ENCODE measurements at places on chromosomes 12 and 14.

- no peak for DNase-seq
These were observed 25.1 kb upstream of the RPLP0 start for GRCh38 chr12:120225852-120226640.

GRCh38 chr14:105294142-105294597 lies 6.6 kb downstream of the BRF1 start:
- no peak for DNase-seq

- no peak for DNase-seq
These were observed 29.0 kb upstream of the PLEKHG7 start for GRCh38 chr12:92673756-92674155.

DNA sequence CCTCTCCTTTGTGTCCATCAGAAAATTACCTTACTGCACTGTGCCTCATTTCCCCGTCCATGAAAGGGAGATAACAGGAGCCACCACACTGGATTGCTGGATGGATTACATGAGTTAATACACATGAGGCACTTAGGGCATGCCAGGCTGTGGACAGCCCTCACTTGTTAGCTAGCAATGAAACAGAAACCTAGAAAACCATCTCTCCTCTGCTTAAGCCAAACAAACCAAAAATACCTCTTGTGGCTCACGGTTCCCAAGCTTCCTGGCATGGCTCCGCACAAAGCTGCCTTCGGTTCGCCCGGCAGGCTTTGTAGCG lies 660 bp upstream of the HCFC2 start:
- DNase-seq, result peak; percentile 85

DNA sequence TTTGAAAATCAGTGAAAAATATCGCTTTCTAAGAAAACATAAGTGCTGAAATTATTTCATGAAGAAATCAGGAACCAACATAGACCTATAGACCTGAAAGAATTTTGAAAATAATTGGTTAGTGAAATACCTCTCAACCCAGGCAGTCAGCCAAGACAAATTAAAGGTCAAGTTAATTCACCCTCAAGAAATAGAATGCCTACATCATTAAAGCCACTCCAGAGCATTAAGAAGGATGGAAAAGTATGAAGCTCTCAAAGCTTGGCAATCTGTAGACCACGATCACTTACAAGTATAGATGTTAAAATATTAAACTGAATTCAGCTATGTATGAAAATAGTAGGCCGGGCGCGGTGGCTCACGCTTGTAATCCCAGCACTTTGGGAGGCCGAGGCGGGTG lies 48.3 kb downstream of the SFSWAP start:
- no peak for DNase-seq
